Peyer's patch (tissue), 4 donors: ENCODE measurements at places on chromosomes 13 and 19. TPM values are rescaled to one million over a fixed set of nuclear protein-coding genes. Genes with fewer than 3 reads are reported as not detected.

CD79A gene
- 3.8 TPM for total RNA-seq

DCT gene
- total RNA-seq, result not detected

EID2B gene
- total RNA-seq, result not detected

ZSCAN4 gene
- not detected for total RNA-seq

SOX1 gene
- total RNA-seq, result not detected

PPP1R37 gene
- 65.5 TPM for total RNA-seq

DNA sequence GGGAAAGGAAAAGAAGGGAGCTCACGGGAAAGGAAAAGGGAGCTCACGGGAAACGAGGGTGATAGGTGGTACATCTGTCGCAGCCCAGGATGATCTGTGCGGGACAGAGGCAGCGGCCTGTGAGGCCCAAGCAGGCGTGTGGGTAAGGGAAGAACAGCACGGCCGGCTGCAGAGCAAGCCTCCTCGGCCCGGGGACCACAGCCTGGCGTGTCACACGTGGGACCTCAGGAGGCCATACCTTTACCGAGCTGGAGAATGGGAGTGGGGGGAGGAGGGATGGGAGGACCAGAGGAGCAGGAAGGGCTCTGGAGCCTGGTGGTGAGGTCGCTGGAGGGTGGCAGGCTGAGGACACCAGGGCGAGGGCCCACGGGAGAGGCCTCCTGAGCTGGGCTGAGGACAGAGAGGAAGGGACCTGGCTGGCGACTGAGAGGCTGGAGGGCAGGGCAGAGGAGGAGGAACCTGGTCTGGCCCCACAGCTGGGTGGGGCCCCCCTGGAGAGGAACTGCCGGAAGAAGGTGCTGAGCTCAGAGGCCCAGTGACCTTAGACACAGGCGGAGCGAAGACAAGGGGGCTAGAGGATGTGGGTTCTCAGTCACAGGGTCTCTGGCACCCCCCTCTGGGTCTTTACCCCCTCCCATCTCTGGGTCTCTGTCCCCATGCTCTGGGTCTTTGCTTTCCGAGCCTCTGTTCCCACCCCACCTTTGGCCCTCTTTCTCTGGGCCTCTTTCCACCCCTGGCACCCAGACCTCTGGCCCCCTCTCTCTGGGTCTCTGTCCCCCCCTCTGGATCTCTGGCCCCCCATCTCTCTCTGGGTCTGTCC lies 2.9 kb upstream of the FTL start:
- peak; percentile 81 for DNase-seq

DNA sequence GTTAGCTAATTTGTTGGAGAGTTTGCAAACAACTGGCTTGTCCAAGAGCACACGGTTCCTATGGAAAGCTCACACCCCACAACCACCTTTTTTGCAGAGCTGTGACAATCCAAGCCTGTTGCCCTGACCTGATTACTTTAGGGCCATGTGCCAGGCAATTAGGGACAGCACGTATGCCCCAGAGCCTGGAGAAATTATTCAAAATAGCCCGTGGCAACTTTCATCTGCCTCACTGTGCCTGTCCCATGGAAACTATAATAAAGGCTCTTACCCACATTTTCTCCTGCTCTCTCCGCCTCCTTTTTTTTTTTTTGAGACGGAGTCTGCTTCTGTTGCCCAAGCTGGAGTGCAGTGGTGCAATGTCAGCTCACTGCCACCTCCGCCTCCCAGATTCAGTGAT lies 18.6 kb upstream of the FBN3 start:
- no peak for DNase-seq

- DNase-seq, result no peak
Observed at GRCh38 chr13:75986818-75987217, 350.7 kb downstream of the LMO7 start.

DNA sequence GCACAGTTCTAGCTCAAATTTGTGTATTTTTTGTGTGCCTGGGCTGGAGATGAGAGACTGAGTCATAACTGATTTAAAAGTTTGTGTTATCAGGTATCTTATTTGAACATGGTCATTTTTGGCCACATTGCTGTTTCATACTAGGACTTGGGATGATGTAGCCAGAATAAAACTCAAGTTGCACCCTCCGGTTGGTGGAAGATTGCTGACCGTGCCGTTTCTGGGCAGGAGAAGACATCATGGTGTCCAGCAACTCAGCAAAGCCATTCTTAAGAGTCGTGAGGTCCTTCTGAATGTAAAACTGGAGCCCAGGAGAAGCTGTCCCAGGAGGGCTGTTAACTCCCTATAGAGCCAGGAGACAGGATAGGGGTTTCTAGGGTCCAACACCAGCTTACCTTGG lies 7.6 kb downstream of the CEBPG start:
- DNase-seq, result no peak

DNA sequence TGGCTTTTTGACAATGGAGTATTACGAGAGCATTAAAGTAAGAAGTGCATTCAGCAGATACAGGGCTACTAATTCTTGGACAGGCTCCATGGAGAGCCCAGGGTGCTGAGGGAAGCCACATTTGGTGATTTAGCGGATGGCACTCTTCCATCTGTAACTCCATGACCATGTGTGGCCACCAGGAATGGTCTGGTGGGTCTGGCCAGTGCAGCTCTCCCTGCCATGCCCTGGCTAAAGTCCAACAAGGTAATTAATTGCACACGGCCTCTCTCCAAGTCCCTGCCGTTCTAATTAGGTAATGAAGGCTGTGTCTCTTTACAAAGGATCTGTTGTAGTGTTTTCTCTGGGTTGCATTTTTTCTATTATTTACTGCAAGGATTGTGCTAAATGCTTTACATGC lies 4.3 kb upstream of the ZFR2 start:
- DNase-seq, result no peak

DNA sequence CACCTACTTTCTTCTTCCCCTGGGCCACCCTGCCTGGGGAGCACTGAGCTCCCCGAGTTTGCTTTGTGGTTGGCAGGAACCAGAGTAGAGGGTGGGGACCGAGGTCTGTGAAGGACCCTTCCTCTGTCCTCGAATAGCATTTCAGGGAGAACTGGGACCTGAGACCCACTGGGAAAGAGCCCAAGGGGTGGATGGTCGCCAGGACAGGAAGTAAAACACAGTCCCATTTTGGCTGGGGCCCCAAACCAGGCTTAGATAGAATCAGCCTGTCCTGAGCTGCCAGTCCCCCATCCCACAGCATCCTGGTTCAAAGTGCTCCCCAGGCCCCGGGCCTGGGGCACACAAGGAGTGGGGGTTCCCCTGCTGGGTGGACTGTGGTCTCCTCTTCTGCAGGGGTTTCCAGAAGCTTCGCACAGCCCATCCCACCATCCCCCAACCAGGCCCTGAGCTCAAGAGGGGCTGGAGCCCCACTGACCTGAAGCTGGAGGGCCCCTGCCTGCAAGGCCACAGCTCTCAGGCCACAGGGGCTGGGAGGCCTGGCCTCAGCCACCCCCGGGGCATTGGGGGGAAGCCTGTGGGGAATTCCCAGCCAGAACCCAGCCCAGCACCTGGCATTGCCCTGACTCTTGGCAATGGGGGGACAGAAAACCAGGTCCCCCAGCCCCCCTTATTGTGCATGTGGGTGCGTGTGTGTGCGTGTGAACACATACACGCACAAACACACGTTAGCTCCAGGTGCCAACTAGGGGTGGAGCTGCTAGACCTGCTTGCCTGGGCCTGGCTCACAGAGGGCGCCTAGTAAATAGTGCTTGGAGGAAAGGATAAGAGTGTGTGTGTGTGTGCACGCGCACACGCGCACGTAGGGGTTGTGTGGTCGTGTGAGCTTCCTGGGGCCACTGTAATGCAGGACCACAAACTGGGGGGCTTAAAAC lies 995 bp upstream of the MKNK2 start:
- DNase-seq, result peak; percentile 65

GRCh38 chr13:23956106-23956505 lies 58.8 kb upstream of the C1QTNF9B start:
- DNase-seq, result no peak

- peak; percentile 79 for DNase-seq
Observed at GRCh38 chr19:3618144-3618810, 8.3 kb downstream of the CACTIN start.

DNA sequence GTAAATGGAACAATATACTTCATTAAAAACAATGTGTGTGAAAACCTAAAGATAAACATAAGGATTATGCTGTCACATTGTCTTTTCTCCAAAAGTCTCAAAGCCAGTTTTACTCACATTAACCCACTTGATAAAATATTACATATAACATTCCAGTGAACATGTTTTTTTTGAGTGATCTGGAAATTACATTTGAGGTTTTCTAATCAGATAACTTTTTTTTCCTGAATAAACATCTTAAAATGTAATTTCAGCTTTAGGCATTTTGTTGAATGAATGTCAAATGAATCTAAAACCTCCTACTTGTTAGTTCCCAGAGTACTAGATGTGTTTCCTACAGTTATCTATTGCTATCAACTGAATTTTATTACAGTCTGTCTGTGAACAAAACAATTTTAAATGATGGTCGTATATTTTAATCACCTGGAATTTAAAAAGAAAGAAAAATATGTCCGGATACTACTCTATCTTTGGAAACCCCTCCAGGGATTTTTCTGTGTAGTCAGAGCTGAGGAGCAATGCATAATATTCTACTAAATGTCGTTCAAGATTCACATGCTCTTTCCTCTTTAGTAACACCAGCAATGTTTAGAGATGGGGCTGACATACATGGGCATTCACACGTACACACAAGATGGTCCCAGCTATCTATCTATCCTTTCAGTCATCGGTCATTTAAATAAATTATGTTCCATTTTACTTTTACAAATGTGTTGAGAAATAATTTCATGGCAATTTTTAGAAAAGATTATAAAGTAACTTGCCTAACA lies 283.9 kb downstream of the KLF12 start:
- DNase-seq, result no peak

- DNase-seq, result no peak
Observed at GRCh38 chr13:44277459-44277858, 96.2 kb upstream of the SERP2 start.
